ENCODE measurements at places on chromosomes 2 and 18.

DNA sequence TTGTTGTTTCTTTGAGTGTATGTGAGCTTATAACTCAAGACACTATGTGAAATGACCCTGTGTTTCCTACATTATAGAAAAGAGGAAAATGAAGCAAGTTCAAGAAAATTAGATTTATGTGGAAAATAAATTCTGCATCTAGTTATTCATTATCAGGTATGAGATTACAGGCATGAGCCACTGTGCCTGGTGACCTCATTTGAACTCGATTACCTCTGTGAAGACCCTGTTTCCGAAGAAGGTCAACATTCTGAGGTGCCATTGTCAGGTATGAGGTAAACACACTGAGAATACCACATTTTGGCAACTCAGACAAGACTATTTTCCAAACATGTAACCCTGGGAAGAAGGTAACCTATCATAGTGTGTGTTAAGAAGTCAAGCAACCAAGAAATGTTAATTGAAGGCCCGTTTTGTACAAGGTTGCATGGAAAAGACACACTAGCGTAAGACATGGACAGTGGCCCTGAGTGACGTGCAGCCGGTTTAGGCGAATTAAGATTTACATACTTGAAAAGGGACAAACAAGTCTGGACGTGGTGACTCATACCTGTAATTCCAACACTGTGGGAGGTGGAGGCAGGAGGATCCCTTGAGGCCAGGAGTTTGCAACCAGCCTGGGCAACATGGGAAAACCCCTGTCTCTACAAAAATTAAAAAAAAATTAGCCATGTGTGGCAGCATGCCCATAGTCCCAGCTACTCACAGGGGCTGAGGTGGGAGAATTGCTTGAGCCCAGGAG is 186.6 kb downstream of the NEDD4L start:
- no peak for DNase-seq
- H3K36me3 ChIP-seq: peaks cover 3% of the 10 kb centered on the region
- H3K27ac ChIP-seq: no peak overlapping the region
- no peaks in the 10 kb centered on the region for H3K27me3 ChIP-seq
- no peak overlapping the region for H3K4me3 ChIP-seq

DNA sequence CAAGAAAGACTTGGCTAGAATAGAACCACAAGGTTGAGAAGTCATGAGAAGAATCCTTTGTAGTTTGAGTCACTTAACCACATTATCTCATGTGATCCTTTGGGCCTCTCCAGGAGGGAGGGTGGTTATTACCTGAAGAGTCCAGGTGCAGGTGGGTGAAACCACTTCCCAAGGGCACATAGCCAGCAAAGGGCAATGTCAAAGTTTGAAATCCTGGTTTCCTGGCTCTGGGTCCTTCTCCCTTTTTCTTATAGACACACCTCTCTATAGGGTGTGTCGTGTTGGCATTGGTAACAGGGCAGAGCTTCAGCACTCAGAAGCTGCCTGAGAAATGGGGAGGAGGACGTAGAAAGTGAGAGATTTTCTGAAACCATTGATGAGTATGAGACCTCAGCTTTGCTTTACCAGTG is 137.9 kb downstream of the MGAT5 start:
- no peaks in the 10 kb centered on the region for H3K27me3 ChIP-seq
- H3K4me3 ChIP-seq: no peak overlapping the region
- H3K27ac ChIP-seq: no peak overlapping the region
- DNase-seq: peak; percentile 61
- peaks cover 10% of the 10 kb centered on the region for H3K4me1 ChIP-seq

DNA sequence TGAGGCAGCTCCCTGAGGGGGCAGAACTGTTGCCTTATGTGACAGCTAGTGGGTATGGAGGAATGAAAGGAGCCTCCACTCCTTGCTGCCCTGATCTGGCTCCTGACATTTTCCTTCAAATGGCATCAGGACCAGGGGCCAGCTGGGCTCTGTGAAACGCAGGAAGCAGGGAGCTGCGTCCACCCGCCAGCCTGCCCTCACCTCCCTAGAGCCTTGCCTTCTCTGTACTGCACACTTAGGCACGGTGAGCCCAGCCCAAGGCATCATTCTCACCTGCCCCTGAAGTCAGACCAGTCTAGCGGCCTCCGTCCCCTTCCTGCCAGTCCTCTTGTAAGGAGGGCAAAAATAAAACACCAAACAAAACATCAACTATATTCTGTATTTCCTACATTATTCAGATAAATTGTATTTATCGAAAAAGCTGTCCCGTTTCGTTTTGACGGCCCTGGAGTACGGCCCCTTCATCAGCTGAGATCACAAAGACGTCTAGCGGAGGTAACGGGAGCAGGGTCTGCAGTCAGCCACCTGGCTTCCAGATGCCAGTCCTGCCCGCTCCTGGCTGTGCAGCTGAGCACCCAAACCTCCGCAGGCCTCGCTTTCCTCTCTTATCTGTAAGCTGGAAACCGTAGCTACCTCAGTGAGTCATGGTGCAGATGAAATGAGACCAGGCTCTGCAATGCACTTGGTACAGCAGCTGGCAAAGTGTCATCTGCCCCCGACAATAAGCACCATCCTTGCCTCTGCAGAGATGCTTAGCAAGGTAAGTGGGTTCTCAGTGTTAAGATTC is 6.9 kb upstream of the CTDP1 start:
- H3K4me1 ChIP-seq: peaks cover under 1% of the 10 kb centered on the region
- H3K27me3 ChIP-seq: no peaks in the 10 kb centered on the region
- H3K4me3 ChIP-seq: no peak overlapping the region
- no peak overlapping the region for H3K27ac ChIP-seq
- DNase-seq: no peak

GRCh38 chr2:219106251-219106650 is 45.5 kb upstream of the IHH start:
- H3K4me3 ChIP-seq: no peak overlapping the region
- no peaks in the 10 kb centered on the region for H3K36me3 ChIP-seq
- H3K27ac ChIP-seq: no peak overlapping the region
- no peaks in the 10 kb centered on the region for H3K4me1 ChIP-seq
- DNase-seq: no peak

GRCh38 chr18:8480506-8481328 is 128.5 kb upstream of the RAB12 start:
- peaks cover 4% of the 10 kb centered on the region for H3K27me3 ChIP-seq
- no peaks in the 10 kb centered on the region for H3K4me1 ChIP-seq
- no peak overlapping the region for H3K27ac ChIP-seq
- DNase-seq: peak; percentile 30
- H3K4me3 ChIP-seq: no peak overlapping the region

DNA sequence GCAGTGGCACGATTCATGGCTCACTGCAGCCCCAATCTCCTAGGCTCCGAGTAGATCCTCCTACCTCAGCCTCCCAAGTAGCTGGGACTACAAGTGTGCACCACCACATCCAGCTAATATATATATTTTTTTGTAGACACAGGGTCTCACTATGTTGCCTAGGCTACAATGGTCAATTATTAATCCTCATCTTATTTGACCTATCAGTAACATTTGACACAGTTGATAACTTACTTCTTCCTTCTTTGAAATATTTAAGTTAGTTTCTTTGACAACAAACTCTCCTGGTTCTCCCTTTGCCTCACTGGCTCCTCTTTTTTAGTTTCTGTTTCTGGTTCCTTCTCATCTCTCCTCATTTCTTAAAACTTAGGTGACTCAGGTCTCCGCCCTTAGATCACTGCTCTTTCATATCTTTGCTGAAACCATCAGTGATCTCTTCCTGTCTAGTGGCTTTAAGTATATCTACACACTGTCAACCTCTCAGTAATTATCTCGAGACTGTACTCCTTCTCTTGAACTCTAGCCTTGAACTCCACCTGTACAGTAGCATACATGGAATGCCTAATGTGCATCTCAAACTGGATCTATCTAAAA is 11.5 kb downstream of the PGAP1 start:
- no peak overlapping the region for H3K27ac ChIP-seq
- H3K27me3 ChIP-seq: no peaks in the 10 kb centered on the region
- no peak overlapping the region for H3K4me3 ChIP-seq
- no peaks in the 10 kb centered on the region for H3K4me1 ChIP-seq
- DNase-seq: no peak

DNA sequence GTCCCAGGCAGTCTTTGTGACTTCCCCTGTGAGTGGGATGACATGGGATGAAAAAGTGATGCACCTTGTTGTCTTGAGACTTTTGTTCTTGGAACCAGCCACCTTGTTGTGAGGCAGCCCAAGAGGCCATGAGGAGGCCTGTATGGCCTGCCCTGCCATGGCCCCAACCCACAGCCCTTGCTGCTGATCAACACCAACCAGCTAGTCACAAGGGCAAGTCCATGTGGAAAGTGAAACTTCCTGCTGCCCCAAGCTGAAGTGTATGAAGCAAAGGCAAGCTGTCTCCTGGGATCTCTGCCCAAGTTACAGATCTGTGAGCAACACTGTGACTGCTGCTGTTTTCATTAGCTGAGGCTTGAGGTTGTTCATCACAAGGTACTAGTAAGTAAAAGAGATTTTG is 21.6 kb downstream of the TMEM18 start:
- no peaks in the 10 kb centered on the region for H3K36me3 ChIP-seq
- peaks cover 6% of the 10 kb centered on the region for H3K27me3 ChIP-seq
- H3K4me3 ChIP-seq: no peak overlapping the region
- DNase-seq: peak; percentile 8

- H3K27ac ChIP-seq: no peak overlapping the region
- no peaks in the 10 kb centered on the region for H3K36me3 ChIP-seq
- DNase-seq: peak; percentile 42
- no peaks in the 10 kb centered on the region for H3K4me1 ChIP-seq
- H3K27me3 ChIP-seq: no peaks in the 10 kb centered on the region
- H3K4me3 ChIP-seq: no peak overlapping the region
These were observed 16.7 kb upstream of the RAPH1 start for GRCh38 chr2:203551778-203552177.

DNA sequence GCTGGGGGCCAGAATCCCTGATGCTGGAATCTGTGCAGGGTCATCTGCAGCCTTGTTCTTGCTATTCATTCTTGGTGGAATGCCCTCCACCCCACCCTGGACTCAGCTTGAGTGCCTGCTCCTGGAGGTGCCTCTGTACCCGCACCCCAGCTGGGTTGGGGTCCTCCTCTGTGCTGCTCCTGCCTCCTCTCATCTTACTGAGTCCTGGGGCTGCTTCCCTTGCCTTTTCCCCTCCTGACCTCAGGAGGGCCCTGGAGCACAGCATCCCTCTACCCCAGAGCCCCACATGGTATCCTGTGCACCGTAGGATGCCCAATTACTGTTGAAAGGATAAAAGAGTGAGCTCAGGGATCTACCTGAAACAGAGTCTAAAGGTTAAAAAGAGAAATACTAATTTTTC is 81.6 kb downstream of the CIB4 start:
- no peak overlapping the region for H3K4me3 ChIP-seq
- DNase-seq: no peak
- H3K36me3 ChIP-seq: no peaks in the 10 kb centered on the region
- H3K27ac ChIP-seq: no peak overlapping the region
- H3K27me3 ChIP-seq: peaks cover 71% of the 10 kb centered on the region

- H3K4me1 ChIP-seq: peaks cover 7% of the 10 kb centered on the region
- peak overlapping the region; percentile 98 for H3K27ac ChIP-seq
- peak overlapping the region; percentile 90 for H3K4me3 ChIP-seq
- peak; percentile 23 for DNase-seq
- H3K36me3 ChIP-seq: no peaks in the 10 kb centered on the region
These were observed 709 bp downstream of the PTPN2 start for GRCh38 chr18:12883372-12883683.

- no peak overlapping the region for H3K27ac ChIP-seq
- peaks cover 20% of the 10 kb centered on the region for H3K4me1 ChIP-seq
- no peaks in the 10 kb centered on the region for H3K27me3 ChIP-seq
- H3K36me3 ChIP-seq: no peaks in the 10 kb centered on the region
- H3K4me3 ChIP-seq: peak overlapping the region; percentile 47
These were observed 694 bp upstream of the HPCAL1 start for GRCh38 chr2:10301941-10302478.

GRCh38 chr2:2828774-2829368 is 497.8 kb upstream of the MYT1L start:
- no peaks in the 10 kb centered on the region for H3K27me3 ChIP-seq
- H3K4me1 ChIP-seq: no peaks in the 10 kb centered on the region
- no peak overlapping the region for H3K4me3 ChIP-seq
- H3K27ac ChIP-seq: no peak overlapping the region
- no peak for DNase-seq

- peaks cover under 1% of the 10 kb centered on the region for H3K4me1 ChIP-seq
- no peak overlapping the region for H3K4me3 ChIP-seq
- DNase-seq: no peak
- H3K27ac ChIP-seq: no peak overlapping the region
These were observed 222.9 kb downstream of the PRKCE start for GRCh38 chr2:45874344-45874743.

DNA sequence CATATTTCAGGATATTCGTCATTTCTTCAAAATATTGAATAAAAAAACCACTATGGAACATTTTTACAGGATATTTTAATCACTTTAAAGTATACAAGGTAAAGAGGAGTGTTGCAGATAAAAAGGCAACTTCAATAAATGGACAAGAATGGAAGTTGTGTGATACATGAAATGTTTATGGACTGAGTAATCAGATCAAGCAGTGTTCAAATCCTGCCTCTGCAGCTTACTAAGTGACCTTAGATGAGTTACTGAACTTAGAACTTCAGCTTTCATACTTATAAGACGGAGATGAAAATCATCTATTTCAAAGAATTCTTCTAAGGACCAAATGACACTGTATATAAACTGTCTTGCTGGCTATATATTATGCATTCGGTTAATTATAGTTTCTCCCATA is 87.2 kb downstream of the LNPK start:
- DNase-seq: no peak
- no peak overlapping the region for H3K27ac ChIP-seq
- no peaks in the 10 kb centered on the region for H3K4me1 ChIP-seq
- H3K36me3 ChIP-seq: no peaks in the 10 kb centered on the region

GRCh38 chr2:179017773-179018357 is 32.1 kb downstream of the CCDC141 start:
- DNase-seq: no peak
- no peak overlapping the region for H3K4me3 ChIP-seq
- H3K4me1 ChIP-seq: no peaks in the 10 kb centered on the region
- no peaks in the 10 kb centered on the region for H3K27me3 ChIP-seq
- H3K36me3 ChIP-seq: no peaks in the 10 kb centered on the region

DNA sequence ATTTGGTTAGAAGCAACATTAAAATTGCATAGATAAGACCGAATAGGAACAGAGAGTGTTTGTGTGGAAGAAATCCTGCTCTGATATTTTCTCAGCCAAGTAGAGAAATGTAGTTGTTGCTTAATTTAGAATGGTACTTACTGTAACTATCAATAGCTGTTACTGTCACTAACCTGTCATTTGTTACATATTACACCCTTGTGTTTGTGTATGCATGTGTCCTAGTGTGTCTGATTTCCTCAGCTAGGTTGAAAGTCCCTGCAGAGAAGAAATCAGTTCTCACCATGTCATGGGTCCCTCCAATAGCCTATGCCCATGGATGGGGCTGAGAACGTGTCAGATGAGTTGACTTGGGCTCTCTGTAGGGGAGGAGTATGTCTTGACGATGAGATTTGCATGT is 94.4 kb downstream of the SPTBN1 start:
- peaks cover 7% of the 10 kb centered on the region for H3K4me1 ChIP-seq
- H3K27me3 ChIP-seq: no peaks in the 10 kb centered on the region
- no peaks in the 10 kb centered on the region for H3K36me3 ChIP-seq

- H3K4me3 ChIP-seq: no peak overlapping the region
- H3K27ac ChIP-seq: no peak overlapping the region
- peaks cover 3% of the 10 kb centered on the region for H3K36me3 ChIP-seq
- peaks cover 11% of the 10 kb centered on the region for H3K4me1 ChIP-seq
- H3K27me3 ChIP-seq: no peaks in the 10 kb centered on the region
These were observed 70.1 kb downstream of the DGKD start for GRCh38 chr2:233424154-233424951.

- no peaks in the 10 kb centered on the region for H3K4me1 ChIP-seq
- H3K36me3 ChIP-seq: no peaks in the 10 kb centered on the region
- H3K4me3 ChIP-seq: no peak overlapping the region
- no peak overlapping the region for H3K27ac ChIP-seq
- no peak for DNase-seq
These were observed 128.4 kb upstream of the FAM98A start for GRCh38 chr2:33727361-33728032.

All from astrocyte (in vitro differentiated cells and primary cell).